Stimulated activated CD4-positive, alpha-beta T cell treated with anti-CD3 and anti-CD28 coated beads, TNF-alpha, amount 100 ng/mL, for 1 hour (primary cell): ENCODE measurements at places on chromosomes 7 and 10.

DNA sequence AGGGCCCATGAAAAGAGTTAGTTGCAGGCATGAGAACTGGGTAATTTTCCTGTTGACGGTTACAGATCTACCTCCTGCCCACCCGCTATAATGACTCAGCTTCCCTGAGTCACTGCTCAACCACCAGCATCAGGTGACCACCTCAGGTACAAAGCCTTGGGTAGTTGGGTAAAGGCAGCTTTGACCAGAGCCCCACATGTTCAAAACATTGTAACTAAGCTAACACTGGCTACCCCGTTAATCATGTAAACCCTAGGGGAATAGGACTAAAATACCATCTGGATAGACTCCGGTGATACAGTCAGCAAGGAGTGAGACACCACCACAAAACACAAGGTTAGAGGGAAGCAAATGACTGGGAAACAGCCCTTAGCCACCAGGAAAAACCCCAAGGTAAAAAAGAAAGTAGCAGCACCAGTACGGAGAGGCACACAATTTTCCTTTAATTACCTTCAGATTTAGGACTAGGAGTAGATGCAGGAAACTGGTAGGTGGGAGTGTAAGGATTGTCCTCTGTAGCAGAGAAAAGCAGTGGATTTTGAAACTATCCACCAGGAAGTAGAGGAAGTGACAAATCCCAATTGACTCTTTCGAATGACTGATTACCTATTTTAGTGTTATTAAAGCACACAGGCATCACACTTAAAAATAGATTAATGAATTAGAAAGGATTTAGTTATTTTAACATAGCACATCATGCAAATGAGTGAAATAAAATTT is 103.5 kb upstream of the PDLIM1 start:
- DNase-seq: no peak

- no peak for DNase-seq
These were observed 27.2 kb downstream of the SVIL start for GRCh38 chr10:29607576-29607975.

- no peak for DNase-seq
These were observed 554.4 kb downstream of the PTPRN2 start for GRCh38 chr7:158033196-158033595.

GRCh38 chr7:664997-665735 is 61.3 kb upstream of the DNAAF5 start:
- no peak for DNase-seq

DNA sequence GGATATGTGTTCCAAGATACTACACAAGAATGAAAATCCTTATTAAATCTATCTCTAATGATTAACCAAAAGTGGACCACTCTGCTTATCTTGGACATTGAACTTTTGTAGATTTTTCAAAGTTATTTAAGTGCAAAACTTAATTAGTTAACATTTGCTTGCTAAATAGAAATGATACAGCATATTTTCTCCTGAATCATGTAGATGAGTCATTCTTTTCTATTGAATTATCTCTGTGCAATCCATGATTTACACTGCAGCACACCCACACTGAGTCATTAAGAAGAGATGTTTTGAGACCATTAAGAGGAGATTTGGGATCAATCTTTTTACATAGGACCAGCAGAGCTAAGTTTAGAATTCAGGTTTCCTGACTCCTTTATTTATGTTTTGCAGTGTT is 6.6 kb upstream of the ABCC2 start:
- no peak for DNase-seq

- DNase-seq: no peak
These were observed 247.4 kb downstream of the KIAA1217 start for GRCh38 chr10:24456322-24456721.

GRCh38 chr7:5780801-5781496 is 514 bp downstream of the RNF216 start:
- DNase-seq: peak; percentile 2

DNA sequence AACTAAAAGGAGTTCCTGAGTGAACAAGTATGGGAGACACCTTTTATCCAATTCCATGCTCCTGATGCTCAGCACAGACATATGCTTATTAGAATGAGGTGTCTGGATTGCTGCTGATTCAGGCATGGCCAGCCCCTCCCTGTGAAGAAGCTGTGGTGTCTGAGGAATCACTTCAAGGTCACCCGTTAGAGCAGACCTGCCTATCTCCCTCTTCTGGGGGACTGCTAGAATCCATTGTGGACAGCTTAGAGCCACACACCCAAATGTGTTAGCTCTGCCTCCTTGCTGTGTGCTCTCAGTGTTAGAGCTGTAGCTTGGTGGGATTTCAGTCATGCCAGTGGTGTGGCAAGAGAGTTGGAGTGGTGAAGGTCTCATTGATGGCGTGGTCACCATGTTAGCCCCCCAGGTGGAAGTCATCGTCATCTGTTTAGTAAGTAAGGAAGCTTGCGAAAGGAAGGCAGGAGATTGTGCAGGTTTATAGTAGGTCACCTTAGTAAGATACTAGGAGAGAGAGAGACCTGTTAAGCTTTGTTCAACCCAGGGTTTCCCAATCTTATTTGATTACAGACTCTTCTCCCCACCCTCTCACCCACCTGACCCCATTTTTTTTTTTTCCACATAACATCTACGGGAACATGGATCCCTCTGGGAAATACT is 12.8 kb downstream of the PRXL2A start:
- DNase-seq: no peak

DNA sequence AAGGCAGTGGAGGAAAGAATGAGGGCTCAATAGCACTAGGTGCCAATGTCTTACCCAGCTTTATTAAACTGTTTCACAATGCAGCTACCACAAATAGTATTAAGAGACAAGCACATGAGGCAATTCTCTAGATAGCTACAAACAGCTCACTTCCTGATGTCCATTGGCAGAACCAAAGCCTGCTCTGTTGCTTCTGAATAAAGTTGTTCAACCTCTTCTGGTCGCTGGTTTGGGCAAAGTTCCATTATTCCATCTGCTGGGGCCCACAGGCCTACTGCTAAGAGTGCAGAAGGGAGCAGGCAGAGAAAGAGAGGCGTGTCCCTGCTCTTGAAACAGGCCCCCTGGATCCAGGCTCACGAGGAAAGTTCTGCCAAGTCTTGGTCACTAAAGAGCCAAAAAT is 173.9 kb downstream of the ZNF438 start:
- DNase-seq: no peak

- DNase-seq: peak; percentile 21
These were observed 90.2 kb downstream of the DLG5 start for GRCh38 chr10:77836299-77836820.

- no peak for DNase-seq
These were observed 156.7 kb downstream of the RAPGEF5 start for GRCh38 chr7:22200238-22200637.

DNA sequence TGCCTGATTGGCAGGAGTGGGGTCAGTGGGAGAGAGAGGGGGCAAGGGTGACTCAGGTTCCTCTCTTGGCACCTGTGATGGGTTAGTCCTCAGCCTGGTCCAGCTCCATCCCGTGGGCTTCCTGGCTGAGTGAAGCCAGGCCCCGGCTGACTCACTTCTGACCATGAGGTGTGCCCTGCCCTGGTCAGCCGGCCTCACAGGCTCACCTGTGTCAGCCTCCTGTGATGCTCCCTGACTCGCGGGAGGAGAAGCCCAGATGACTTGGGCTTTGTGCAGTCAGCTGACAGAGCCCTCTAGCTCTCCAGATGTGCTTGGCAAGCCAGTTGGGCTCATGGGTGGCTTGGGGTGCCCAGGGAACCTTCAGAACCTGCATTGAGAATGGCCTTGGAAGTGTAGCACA is 16.0 kb upstream of the PPIF start:
- no peak for DNase-seq

- DNase-seq: no peak
These were observed 274.6 kb upstream of the KLF6 start for GRCh38 chr10:4059471-4060138.

- peak; percentile 3 for DNase-seq
These were observed 307.4 kb upstream of the AOAH start for GRCh38 chr7:37031571-37032257.

- no peak for DNase-seq
These were observed 12.5 kb downstream of the PPIA start for GRCh38 chr7:44808914-44809393.

DNA sequence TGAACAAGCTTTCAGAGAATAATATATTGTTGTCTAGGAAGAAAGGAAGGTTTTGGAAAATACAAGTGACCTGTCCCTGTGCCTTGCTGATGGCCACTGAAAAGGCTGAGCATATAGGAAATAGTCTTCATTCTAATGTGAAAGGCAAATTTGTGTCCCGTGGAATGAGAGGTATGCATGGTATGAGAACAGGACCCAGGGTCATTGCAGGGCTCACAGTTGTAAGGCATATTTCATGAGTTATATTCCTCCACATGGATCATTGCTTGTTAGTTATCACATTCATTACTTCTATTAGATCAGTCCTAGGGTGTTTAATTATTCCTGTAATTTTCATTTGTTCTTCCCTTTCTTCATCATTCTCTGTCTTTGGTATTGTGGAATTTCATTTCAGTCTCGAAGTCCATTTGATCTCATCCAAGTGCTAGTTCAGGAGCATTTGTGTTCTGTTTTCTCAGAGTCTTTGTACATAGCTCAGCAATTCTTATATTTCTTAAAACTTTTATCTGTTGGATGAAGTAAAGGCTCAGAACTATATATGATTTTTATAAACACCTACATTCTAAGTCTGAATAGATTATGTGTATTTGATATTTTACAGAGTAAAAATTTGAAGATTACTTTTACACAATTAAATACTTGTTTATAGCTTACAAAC is 39.4 kb upstream of the ARHGAP21 start:
- no peak for DNase-seq

DNA sequence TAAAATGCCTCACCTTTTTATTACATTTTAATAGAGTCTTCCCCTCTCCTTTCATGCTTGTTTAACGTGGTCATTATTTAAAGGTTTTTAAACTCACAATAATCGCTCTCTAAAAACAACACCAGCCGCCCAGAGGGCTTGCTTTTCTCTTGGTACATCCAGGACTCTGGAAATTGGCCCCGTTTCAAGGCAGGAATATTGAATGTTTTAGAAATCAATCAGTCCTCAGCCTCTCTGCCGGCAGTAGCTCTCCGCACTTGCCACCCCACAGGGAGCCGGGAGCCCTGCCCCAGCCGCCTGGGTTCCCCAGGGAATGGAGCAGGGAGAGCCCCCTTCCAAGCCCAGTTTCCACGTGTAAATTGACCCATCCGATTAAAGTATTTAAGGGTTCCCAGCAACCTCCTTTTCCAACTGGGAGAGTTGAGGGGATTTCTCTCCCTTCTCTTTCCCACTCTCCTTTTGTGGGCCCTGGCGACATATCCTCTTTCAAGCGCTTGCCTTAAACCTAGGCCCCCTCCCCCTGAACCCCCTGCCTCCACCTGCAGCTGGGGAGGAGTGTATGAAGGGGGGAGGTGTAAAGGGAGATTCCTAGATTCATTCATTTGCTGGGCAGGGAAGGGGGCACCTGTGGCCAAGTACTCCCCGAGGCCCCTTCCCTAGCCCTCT is 1.9 kb downstream of the FGF8 start:
- DNase-seq: no peak

DNA sequence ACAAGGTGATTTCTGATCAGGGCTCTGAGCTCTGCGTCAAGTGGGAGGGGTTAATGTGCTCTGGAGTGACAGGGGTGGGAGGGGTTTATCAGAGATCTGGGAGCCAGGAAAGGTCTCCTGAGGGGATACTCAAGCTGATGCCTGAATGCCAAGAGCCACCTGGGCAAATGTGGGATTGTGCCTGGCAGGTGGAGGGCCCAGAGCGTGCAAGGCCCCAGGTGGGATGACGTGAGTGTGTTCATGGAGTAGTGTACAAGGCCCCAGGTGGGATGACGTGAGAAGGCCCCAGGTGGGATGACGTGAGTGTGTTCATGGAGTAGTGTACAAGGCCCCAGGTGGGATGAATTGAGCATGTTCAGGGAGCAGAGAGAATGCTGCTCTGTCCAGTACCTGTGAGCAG is 610.3 kb downstream of the PTPRN2 start:
- no peak for DNase-seq

- DNase-seq: no peak
These were observed 41.7 kb downstream of the SGMS1 start for GRCh38 chr10:50582046-50582445.

- no peak for DNase-seq
These were observed 43.1 kb upstream of the GPAM start for GRCh38 chr10:112226439-112227248.

GRCh38 chr7:142563470-142563869 is 185.8 kb upstream of the PRSS1 start:
- no peak for DNase-seq

- DNase-seq: no peak
These were observed 102.4 kb downstream of the EXOC4 start for GRCh38 chr7:133355325-133355708.

DNA sequence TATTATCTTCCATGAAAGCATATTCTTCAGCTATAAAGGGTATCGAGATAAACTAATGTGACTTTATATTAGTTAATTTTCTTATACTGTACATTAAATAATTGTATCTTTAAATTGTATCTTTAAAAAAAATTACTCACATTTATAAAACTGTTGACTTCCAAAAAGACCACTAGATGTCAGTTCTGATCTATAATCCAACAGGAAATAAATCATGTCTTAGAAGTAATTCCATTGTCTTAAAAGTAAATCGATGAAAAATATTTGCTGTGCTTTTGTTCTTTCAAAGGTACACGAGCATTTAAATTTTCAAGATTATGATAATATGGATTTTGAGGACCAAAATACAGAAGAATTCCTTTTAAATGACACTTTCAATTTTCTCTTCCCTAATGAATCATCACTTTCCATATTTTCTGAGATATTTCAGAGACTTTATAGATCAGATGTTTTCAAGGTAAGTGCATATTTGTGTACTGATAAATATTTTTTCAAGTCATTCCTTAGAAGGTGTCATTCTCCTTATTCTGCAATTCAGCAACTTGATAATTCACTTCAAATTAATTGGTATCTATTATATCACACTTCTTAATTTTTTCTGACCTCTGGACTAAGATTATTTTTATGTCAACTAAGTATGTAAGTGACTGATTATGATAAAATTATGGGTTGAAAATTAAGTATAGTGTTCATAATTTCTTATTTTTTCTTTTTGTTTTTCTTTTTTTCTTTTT is 138.5 kb downstream of the CPED1 start:
- DNase-seq: no peak

- no peak for DNase-seq
These were observed 101.0 kb downstream of the SKIDA1 start for GRCh38 chr10:21424459-21424861.

GRCh38 chr10:17836942-17837341 is 27.8 kb downstream of the MRC1 start:
- DNase-seq: no peak

DNA sequence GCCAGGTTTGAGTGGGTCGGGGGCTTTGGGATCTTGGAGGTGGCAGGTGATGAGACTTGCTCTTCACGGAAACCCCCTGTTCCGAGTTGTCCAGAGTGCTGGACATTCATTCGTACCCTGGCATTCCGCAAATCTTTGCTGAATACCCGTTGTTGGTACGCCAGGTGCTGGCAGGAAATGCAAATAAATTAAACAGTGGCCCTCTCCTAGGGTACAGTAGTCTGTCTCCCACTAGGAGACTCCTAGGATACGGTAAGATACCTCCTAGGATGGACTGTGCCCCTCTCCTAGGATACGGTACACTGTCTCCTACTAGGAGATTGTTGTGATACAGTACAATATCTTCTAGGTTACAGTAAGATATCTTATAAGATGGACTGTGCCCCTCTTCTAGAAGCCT is 544 bp downstream of the SEC23IP start:
- DNase-seq: no peak

- DNase-seq: no peak
These were observed 68.1 kb upstream of the RNF148 start for GRCh38 chr7:122770686-122771335.
